Left lung (tissue), 14 donors: ENCODE measurements at places on chromosomes 5 and 9.

- no peak overlapping the region for H3K4me3 ChIP-seq
- no peaks in the 10 kb centered on the region for H3K36me3 ChIP-seq
- H3K4me1 ChIP-seq: no peaks in the 10 kb centered on the region
- no peaks in the 10 kb centered on the region for H3K27me3 ChIP-seq
- no peak overlapping the region for H3K27ac ChIP-seq
Measured at GRCh38 chr5:156331181-156331580, 4.2 kb downstream of the SGCD start.

DNA sequence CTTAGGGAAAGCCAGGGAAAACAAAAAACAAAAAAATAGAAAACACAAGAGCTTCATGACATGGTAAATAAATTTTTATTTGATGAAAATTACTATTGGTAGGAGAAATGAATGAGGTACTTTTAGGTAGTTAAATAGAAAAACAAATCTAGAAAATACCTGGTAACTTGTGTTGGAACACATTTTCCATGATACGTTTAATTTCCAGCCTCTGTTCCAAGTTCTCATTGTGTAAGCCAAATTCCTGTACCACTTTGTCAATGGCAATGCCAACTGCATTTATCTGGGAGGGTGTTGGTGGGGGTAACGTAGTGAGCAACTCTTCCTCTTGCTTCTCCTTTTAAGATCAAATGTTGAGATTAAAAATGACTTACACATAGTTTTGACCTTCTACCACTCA lies 9.4 kb downstream of the TUT7 start:
- H3K36me3 ChIP-seq: no peaks in the 10 kb centered on the region
- DNase-seq: no peak
- no peak overlapping the region for H3K4me3 ChIP-seq
- no peaks in the 10 kb centered on the region for H3K27me3 ChIP-seq
- H3K27ac ChIP-seq: no peak overlapping the region
- peaks cover 3% of the 10 kb centered on the region for H3K4me1 ChIP-seq

DNA sequence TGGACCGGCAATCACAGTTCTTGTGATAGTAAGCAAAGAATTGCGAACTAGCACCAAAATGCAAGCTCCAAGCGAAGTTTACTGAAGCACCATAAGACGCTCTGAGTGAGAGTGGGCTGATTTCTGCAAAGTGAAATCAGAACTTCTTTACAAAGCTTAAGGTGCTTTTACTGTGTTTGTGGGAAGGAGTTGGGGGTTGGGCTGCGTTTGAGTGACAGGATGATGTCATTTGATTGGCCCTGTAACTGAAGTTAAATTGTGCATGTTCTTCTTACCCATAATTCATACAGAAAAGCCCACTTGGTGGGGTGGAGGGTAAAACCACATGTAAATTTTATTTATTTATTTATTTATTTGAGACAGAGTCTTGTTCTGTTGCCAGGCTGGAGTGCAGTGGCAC lies 970.6 kb upstream of the CDH18 start:
- no peaks in the 10 kb centered on the region for H3K36me3 ChIP-seq
- H3K27ac ChIP-seq: no peak overlapping the region
- H3K27me3 ChIP-seq: no peaks in the 10 kb centered on the region
- H3K4me1 ChIP-seq: no peaks in the 10 kb centered on the region
- no peak for DNase-seq

- no peaks in the 10 kb centered on the region for H3K27me3 ChIP-seq
- H3K36me3 ChIP-seq: no peaks in the 10 kb centered on the region
- no peak overlapping the region for H3K27ac ChIP-seq
- DNase-seq: no peak
Measured at GRCh38 chr5:59746241-59746765, 147.2 kb downstream of the PDE4D start.

- DNase-seq: no peak
- no peak overlapping the region for H3K27ac ChIP-seq
- no peaks in the 10 kb centered on the region for H3K4me1 ChIP-seq
- H3K36me3 ChIP-seq: no peaks in the 10 kb centered on the region
- no peaks in the 10 kb centered on the region for H3K27me3 ChIP-seq
Measured at GRCh38 chr9:69895185-69895584, 74.6 kb downstream of the CFAP95 start.

- no peak overlapping the region for H3K4me3 ChIP-seq
- H3K4me1 ChIP-seq: no peaks in the 10 kb centered on the region
- no peak for DNase-seq
- no peaks in the 10 kb centered on the region for H3K36me3 ChIP-seq
- H3K27ac ChIP-seq: no peak overlapping the region
- no peaks in the 10 kb centered on the region for H3K27me3 ChIP-seq
Measured at GRCh38 chr9:82467436-82467835, 478.9 kb downstream of the SPATA31D1 start.

DNA sequence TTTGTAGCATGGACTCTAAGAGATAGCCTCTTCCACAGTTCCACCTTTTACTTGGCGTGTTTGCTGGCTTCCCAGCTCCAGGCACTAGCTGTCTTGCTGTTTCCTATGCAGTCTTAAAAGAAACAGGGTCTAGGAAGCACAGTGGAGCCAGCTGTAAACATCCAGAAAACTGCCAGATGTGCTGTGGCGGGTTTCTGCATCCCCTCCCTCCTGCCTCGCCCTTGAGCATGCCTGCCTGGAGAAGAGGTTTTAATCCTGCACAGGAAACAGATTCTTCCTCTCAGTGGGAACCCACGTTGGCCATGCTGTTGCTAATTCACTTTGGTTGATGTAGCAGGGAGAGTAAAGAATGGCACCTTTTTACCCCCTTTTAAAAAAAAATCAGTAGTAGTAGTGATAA lies 121.3 kb downstream of the RPS23 start:
- H3K4me1 ChIP-seq: no peaks in the 10 kb centered on the region
- H3K36me3 ChIP-seq: no peaks in the 10 kb centered on the region
- no peak overlapping the region for H3K4me3 ChIP-seq
- no peak overlapping the region for H3K27ac ChIP-seq
- no peak for DNase-seq

DNA sequence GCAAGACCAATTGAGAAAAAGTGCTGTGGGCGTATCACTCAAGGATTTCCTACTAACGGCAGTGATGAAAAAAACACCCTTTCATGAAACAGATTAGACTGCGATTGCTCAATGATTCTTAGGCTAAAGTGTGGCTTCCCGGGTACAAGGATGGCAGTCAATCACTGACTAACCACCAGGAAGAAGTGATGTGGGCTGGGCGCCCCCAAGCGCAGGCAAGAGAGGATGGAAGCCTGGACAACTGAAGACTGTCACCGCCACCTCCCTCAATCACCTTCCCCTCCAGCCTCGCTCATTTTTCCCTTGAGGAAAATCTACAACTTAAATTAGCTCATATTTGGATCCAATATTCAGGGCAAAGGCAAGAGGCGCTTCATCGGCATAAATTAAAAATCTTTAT lies 707.2 kb downstream of the MTRR start:
- H3K27ac ChIP-seq: no peak overlapping the region
- no peak overlapping the region for H3K4me3 ChIP-seq
- no peaks in the 10 kb centered on the region for H3K4me1 ChIP-seq
- no peak for DNase-seq
- no peaks in the 10 kb centered on the region for H3K27me3 ChIP-seq

DNA sequence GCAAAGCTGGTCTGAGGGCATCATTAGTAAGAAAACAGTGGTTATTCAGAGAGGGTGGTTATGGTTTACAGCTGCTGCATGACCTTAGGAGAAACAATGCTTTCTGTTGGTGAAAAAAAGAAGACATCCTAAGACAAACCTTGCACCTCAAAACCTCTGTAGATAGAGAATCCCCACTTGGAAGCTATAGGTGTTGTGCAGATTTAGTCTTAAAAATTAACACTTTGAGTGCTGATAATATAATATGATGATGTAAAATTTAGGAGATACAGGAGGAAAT lies 1.4 kb upstream of the PTTG1 start:
- H3K4me1 ChIP-seq: peaks cover 11% of the 10 kb centered on the region
- no peak for DNase-seq
- H3K36me3 ChIP-seq: no peaks in the 10 kb centered on the region

GRCh38 chr5:171913987-171914273 lies 92.5 kb downstream of the FBXW11 start:
- H3K36me3 ChIP-seq: no peaks in the 10 kb centered on the region
- H3K27me3 ChIP-seq: no peaks in the 10 kb centered on the region
- no peak for DNase-seq
- H3K4me1 ChIP-seq: peaks cover 29% of the 10 kb centered on the region

GRCh38 chr5:69131304-69131703 lies 35.6 kb upstream of the CCNB1 start:
- no peak overlapping the region for H3K27ac ChIP-seq
- DNase-seq: no peak
- no peaks in the 10 kb centered on the region for H3K4me1 ChIP-seq
- no peaks in the 10 kb centered on the region for H3K27me3 ChIP-seq
- H3K4me3 ChIP-seq: no peak overlapping the region

- no peaks in the 10 kb centered on the region for H3K4me1 ChIP-seq
- H3K27ac ChIP-seq: no peak overlapping the region
- no peaks in the 10 kb centered on the region for H3K36me3 ChIP-seq
- H3K4me3 ChIP-seq: no peak overlapping the region
- H3K27me3 ChIP-seq: no peaks in the 10 kb centered on the region
- DNase-seq: no peak
Measured at GRCh38 chr9:116941266-116941665, 254.2 kb downstream of the TRIM32 start.

GRCh38 chr9:136847826-136848392 lies 1.3 kb upstream of the PHPT1 start:
- H3K36me3 ChIP-seq: peaks cover 15% of the 10 kb centered on the region
- H3K27ac ChIP-seq: peak overlapping the region; percentile 76

DNA sequence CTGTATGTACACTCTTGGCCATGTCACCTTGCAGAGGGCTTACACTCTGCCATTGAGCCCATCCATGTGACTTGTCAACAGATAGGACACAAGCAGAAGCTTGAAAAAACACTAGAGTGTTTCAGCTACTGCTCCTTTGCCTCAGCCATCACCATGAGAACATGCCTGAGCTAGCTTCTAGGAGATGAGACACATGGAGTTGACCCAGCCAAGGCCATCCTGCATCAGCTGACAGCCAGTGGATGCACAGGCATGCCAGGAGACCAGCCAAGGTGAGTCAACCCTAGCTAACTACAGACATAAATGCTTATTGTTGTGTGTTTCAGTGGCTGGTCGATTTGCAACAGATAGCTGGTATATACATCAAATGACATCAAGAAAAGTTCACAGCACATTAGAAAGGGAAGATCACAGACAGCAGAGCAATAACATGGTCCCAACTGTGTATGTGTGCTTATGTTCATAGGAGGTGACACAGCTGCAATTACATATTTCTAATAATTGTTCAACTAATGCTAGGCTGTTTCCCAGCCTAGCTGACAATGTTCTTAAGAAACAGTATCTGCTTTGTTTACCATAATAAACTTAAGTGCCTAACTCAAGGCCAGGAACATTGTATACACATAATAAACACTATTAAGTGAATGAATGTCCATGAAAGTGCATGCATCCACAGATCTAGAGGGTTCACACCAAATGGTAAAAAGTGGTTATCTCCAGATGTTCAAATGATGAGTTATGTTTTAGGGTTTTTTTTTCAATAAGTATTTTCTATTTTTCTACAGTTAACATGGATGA lies 105.7 kb downstream of the SPOCK1 start:
- H3K4me3 ChIP-seq: no peak overlapping the region
- no peak for DNase-seq
- no peaks in the 10 kb centered on the region for H3K27me3 ChIP-seq
- no peaks in the 10 kb centered on the region for H3K4me1 ChIP-seq
- H3K27ac ChIP-seq: no peak overlapping the region

DNA sequence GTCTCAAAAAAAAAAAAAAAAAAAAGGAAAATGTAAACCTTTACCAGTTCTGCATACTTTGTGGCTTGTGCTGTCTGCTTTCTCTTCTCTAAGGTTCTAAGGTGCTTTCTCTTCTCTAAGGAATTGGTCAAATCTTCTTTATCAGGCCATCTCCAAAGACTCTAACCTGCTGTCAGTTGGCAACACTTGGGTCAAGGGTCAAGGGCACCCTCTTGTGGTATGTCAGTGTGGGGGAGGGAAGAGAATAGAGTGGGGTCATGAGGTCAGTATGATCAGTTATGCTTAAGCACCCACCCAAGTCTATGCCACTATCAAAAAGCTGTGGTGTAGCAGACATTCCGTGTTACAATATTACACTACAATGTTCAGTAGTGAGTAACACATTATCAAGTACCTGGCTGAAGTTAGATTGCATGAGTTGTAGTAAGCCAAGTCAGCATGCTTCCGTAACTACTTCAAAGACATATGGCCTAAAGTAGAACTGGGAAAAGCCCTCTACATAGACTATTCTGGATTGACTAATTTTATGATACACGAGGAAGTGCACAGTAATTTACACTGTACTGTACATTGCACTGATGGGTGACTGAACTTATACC lies 25.0 kb upstream of the CCL28 start:
- H3K36me3 ChIP-seq: no peaks in the 10 kb centered on the region
- no peak overlapping the region for H3K27ac ChIP-seq
- no peak overlapping the region for H3K4me3 ChIP-seq
- DNase-seq: no peak

- no peaks in the 10 kb centered on the region for H3K4me1 ChIP-seq
- no peaks in the 10 kb centered on the region for H3K36me3 ChIP-seq
- no peak for DNase-seq
Measured at GRCh38 chr9:37575511-37575914, 667 bp downstream of the FBXO10 start.

- peak overlapping the region; percentile 81 for H3K27ac ChIP-seq
- H3K27me3 ChIP-seq: no peaks in the 10 kb centered on the region
- peaks cover 70% of the 10 kb centered on the region for H3K36me3 ChIP-seq
- H3K4me3 ChIP-seq: no peak overlapping the region
Measured at GRCh38 chr5:151670083-151670686, 16.5 kb downstream of the SPARC start.

DNA sequence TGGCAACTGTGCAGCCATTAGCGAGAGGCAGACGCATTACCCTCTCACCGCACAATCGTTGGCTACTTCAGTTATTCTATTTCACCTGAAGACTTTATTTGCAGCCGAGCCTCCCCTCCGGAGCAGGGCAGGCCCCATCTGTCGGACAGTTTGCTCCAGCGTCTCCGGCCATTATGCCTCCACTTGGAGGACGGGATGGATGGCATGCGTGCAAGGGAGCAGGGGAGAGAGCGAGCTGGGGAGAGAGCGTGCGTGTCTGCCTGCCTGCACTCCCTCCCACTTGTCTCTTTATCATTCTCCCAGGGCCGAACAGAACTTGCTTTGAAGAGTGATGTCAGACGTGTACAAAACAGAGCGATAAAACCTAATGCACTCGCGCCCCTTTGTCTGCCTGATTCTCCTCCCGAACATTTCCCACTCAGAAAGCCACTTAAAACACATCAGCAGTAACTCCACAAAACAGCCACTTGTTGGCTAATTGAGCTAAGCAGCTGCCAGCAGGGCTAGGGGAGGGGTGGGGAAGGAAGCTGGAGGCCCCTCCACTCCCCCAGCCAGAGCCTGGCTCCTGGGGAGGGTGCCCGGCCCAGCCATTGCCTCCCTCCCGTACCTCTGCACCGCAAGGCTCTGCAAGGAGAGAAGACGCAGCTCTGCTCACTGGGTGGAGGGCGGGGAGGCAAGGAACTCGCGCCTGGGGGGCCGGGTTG lies 43.4 kb upstream of the FUBP3 start:
- peak; percentile 12 for DNase-seq
- H3K4me1 ChIP-seq: no peaks in the 10 kb centered on the region
- H3K27ac ChIP-seq: no peak overlapping the region
- no peak overlapping the region for H3K4me3 ChIP-seq
- no peaks in the 10 kb centered on the region for H3K36me3 ChIP-seq
